ENCODE measurements at places on chromosomes 6 and 20.

GRCh38 chr20:63957690-63958441, 1.6 kb upstream of the UCKL1 start:
- no peak for DNase-seq

GRCh38 chr6:159229651-159230051, 60.5 kb downstream of the FNDC1 start:
- no peak for DNase-seq

DNA sequence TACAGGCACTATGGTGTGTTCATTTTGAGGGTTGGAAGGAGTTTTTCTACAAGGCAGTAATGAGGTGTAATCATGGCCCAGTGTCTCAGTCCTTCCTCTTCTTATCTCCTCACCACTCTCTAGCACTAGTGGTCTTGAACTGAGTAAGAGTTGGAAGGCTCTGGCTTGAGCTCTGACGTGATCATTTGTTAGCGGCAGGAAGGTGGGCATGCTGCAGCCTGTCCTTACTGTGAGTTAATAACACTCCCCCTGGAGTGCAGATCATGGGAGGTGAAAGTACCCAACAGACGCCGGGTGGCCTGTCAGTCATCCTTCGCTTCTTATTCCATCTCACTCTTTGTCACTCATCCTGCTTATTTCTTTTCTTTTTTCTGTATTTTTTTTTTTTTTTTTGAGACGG, 356.9 kb downstream of the CDKAL1 start:
- no peak for DNase-seq

DNA sequence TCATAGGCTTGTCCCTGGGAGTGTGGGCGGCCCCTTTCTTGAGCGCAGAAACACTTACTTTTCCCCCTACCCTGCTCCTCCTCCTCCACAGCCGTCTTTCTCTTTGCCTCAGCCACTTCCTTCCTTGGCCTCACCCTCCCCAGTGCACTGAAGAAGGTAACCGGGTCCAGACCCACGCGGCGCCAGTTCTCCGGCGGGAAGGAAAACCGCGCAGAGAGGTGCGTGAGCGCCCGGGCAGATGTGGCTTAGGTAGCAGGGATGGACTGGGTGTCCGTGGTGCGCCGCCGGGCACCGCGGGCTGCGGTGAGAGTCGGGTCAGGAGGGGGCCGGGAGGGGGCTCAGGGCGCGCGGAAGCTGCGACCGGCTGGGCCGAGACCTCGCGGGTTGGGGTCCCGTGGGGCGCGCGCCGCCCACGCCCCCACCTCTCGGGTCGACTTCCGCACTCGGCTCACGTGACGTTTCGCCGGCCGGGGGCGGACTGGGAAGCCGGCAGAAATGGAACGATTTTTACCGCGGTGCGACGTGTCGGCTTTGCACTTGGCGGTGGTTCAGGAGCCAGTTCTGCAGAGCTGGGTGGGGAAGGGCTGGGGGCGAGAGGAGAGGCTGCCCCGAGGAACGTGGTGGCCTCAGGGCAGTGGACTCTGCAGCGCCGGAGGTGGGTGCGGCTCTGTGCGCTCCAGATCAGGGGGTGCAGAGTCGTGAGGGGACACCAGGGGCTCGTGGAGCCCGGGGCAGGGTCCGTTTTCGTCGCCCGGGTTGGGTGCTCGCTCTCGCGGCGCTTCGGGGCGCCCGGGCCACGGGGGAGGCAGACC, at the start of gene ABRACL:
ABRACL (plus strand) TSS at position 88 of the 812 bp plus-strand sequence. CDS start 5,416 bp downstream, outside the sequence.
- no peak for DNase-seq

DNA sequence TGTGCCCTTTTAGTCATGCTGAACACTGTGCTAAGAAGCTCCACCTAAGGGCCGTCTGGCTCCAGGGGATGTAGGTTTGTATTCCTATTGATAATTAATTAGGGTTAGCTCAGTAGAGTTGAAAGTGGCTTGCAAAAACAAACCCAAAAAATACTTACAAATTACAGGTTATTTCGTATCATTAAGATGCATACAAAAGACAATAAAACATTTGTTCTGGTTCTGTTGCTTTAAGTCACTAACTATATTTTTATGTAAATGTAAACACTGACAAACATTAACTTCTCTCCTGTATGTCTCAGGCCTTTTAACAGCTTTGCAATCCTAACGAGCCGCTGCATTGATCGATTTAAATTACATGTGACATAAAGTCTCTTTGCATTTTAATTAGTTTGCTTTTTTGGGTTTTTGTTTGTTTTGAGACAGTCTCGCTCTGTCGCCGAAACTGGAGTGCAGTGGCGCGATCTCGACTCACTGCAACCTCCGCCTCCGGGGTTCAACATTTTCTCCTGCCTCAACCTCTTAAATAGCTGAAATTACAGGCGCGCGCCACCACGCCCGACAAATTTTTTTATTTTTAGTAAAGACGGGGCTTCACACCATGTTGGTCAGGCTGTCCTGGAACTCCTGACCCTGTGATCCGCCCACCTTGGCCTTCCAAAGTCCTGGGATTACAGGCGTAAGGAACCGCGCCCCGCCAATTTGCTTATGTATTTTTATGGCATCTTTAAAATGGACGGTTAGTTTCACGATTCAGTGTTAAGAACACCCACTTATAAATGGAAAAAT, 110.9 kb downstream of the HFE start:
- no peak for DNase-seq

- no peak for DNase-seq
These were observed 50.1 kb downstream of the NFATC2 start for GRCh38 chr20:51492167-51493092.

DNA sequence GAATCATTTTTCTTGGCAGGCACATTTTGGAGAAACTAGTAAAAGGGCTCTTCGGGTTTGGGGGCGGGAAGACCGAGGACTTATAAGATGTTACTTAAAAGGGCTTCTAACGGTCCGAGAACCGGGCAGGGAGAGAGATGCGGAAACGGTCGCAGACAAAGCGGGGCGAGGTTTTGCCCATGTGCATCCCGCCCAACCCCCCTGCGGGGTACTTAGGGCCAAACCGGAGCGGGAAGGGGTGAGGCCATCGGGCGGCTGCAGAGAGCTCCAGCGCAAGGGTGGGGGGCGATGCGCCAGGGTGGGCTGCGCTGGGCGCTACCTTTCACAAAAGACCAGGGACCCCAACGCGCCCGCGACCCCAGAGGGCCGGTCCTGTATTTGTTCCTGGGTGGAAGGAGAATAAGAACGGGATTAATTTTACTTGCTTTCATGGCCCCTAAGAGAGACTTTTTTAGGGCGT, 616 bp downstream of the TUBB start:
- DNase-seq, result no peak

- DNase-seq, result no peak
These were observed 15.1 kb downstream of the TBC1D32 start for GRCh38 chr6:121319112-121319553.

DNA sequence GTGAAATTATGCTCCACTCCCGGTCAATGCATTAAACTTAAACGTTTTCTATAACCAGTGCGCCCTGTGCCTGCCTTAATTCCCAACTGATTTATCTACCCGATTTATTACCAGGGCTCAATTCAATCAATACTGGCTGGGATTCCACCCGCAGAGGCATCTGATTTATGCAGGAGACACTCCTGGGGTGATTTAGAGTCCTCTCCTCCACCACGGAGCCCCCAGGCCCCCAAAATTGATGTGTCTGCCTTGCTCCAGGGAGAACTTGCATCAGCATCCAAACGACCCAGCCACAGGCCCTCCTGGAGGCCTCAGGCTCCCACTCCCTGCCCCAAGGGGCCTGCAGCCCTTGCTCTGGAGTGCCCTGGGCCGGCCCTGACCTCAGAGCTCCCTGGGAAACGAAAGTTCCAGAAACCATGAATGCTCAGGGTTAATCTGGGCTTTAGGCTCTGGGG, 29.5 kb downstream of the ANKRD60 start:
- no peak for DNase-seq

- DNase-seq, result no peak
These were observed 181.6 kb upstream of the RGS17 start for GRCh38 chr6:153312634-153313033.

DNA sequence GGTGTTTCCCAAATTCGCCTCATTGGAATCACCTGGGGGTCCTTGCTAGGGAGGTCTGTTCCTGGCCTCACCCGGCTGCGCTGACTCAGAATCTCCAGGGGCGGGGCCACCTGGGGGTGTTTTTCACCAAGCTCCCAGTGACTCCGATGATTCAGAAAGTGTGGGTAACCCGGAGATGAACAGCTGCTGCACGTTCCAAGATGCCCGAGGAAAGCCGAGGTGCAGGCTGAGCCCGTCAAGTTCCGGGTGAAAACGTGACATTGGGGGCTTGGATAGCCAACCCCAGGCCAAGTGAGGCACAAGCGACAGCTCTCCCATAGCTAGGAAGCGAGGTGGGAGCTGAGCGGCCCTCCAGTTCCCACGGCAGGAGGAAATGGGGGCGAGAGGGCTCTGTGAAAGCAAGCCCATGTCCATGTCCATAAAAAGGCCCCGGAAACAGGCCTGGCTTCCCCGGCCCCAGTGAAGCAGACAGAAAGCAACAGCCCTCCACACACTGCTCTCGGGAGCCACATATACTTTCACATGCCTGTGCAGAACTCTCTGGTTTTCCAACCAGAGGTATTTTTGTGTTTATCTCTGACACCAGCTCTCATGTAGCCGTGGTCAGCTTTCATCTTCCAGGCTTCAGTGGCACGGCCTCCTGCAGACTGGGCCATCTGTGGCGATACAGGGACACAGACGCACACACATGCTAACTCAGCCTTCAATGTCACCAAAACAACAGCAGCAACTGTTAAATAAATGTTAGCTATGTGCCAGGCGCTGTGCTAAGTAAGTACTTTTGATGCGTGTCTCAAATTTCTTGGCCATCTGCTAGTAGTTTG, 90.7 kb upstream of the CCDC28A start:
- no peak for DNase-seq

GRCh38 chr20:57620999-57621398, 773 bp upstream of the ZBP1 start:
- no peak for DNase-seq

- no peak for DNase-seq
These were observed 375.3 kb downstream of the MAFB start for GRCh38 chr20:40313730-40314129.

- no peak for DNase-seq
These were observed 281.0 kb upstream of the EYS start for GRCh38 chr6:65988006-65988405.

- DNase-seq, result no peak
These were observed 8.7 kb downstream of the CCN5 start for GRCh38 chr20:44723798-44724362.

DNA sequence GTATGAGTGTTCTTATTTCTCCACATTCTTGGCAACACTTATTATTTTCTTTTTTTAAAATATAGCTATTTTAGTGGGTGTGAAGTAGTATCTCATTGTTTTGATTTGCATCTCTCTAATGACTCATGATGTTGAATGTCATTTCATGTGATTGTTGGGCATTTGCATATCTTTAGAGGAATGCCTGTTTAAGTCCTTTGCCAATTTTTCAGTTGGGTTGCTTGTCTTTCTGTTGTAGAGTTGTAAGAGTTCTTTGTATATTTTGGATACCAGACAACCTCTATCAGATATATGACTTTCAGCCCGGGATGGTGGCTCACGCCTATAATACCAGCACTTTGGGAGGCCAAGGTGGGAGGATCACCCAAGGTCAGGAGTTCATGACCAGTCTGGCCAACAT, 5.1 kb upstream of the POPDC3 start:
- no peak for DNase-seq

DNA sequence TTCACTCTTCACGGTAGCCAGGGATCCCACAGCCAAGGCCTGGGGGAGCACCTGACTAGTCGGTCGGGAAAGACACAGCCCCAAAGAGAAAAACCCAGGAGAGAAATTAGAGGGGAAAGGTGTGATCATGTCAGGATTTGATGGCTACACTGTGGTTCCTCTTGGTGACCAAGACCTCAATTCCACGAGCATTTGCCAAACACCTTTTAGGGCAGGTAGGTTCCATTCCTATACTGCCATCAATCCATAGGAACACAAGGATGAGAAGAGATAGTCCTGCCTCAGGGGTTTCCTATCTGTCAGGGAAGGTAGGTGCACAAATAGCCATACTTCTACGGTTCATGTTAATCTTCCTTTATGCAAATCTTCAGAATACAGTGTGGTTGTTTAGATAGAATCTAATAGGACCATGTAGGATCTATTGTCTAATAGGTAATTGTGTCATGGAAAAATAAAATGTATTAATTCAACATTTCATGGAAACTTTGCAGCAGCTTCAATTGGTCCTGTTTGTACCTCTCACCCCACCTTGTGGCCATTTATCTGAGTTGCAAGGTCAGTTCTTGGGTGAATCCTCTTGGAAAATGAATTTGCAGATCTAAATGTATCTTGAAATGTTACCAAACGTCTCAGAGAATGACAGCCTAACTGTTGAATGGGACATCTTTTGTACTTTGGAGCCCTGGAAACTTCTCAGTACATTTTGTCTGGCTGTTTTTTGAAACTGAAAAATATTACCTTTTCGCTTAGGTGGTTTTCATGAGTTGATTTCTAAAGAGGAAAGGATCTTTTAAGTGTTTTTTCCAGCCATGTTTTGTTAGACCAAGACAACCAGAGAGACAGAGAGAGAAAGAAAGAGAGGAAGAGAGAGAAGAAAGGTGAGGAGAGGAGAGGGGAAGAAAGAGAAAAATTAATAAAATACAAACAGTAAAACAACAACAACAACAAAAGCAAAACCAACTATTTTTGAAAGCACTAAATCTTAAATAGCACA, 33.7 kb upstream of the IYD start:
- DNase-seq, result no peak

GRCh38 chr20:6055981-6056569, 2.2 kb upstream of the LRRN4 start:
- no peak for DNase-seq

DNA sequence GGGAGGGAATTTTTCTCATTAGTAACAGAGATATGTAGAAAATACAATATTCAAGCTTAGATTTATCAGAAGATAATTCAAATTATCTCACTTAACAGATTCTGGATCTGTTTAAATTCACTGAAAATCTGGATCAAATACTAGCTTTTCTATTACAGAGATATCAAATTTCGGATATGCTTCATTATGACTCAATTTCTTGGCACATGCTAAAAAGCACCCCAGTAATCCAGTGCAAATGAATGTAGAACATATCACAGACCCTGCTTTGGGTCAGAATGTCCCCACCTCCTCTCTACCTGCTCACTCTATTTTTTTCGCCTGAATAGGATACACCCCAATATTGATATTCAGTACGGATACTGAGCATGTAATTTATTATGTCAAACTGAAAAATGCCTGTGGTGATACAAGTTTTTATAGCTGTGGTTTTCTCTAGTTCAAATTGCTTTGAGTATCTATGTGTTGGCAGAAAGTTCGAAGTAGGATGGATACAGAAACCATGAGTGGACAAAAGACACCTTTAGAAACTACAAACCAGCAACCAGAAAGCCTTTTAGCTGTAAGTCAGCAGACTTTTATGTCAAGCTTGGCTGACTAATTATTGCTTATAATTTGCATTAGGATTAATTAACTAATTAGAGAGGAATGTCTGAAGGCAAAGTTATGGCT, 290.0 kb downstream of the TFAP2B start:
- no peak for DNase-seq

GRCh38 chr6:131519670-131520436, 53.2 kb upstream of the ARG1 start:
- no peak for DNase-seq

DNA sequence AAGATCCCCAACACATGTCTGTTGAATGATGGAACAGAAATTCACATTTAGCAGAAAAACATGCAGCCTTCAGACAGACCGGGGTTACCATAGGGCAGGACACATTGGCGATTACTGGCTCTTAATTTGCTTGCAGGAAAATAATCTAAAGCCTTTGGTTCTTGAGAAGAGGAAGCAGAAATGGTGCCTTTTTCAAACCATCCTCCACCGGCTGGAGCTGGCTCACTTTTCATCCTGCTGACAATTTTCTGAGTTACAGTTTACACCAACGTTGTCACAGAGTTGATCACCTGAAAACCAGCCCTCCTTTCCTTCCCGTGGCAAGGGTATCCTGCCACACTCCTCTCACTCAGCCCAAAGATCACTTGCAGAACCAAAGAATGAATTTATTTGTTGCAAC, 32.6 kb downstream of the SF3B5 start:
- DNase-seq, result no peak
